NCI-H1930 (cell line): ENCODE measurements at places on chromosomes 6 and 20.

- DNase-seq, result no peak
Observed at GRCh38 chr6:134768931-134769330, 181.0 kb downstream of the ALDH8A1 start.

GRCh38 chr20:34333786-34334185, 29.3 kb upstream of the ITCH start:
- DNase-seq, result no peak

- no peak for DNase-seq
Observed at GRCh38 chr6:135030532-135031178, 24.0 kb downstream of the HBS1L start.

DNA sequence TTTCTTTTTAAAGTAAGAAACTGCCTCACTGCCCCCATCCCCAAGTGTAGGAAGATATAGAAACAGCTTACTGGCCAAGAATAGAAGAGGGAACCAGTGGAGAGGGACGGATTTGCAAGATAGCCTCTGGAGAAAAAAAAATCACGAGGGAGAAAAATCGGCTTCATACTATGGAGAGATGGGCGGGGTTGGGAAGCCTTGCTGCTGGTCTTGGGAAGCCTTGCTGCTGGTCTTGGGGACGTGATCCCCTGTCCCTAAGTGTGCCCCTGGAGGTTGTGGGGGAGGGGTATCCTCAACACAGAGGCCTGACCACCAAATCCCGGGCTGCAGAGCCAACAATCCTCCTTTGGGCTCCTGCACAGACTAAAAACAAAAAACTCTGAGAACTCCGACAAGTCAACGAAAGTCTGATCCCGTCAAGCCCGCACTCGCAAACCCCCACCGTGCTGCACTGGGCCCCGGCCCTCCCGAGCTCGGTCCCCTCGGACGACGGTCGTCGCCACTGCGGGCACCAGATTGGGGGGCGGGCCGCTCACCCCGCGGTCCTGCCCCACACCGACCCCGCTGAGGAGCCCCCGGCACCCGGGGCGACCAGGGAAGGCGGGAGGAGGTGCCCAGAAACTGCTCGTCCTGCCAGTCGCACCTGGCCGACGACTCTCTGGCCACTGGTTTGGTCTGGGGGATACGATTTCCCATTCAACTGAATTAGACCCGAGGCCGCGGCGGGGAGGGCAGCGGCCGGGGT, 750 bp downstream of the MAP7 start:
- DNase-seq, result no peak

DNA sequence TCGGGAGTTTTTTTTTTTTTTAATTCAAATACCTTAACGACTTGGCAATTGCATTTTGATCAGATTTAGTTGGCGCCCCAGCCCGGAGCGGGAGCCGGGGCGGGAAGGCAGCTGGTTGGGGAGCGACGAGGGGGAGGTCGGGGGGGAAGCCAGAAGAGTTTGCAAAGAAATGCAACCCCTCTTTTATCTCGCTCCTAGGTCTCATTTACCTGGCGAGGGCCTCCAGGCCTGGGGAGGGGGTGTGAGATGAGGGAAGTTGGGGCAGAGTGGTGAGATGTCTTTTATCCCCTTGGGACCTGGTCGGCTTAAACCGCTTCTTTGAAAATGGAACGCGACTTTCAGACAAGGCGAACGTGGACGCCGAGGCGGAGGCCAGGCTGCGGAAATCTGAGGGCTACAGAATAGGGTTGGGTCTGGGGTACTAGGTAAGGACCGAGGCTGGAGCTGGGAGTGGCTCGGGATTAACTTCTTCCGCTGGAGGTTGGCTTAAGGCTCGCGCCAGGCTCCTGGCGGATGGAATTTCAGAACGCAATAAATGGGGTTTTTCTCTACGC, 40.3 kb downstream of the NCR2 start:
- DNase-seq, result no peak

- DNase-seq, result no peak
Observed at GRCh38 chr6:1608222-1609040, 1.3 kb upstream of the FOXC1 start.

DNA sequence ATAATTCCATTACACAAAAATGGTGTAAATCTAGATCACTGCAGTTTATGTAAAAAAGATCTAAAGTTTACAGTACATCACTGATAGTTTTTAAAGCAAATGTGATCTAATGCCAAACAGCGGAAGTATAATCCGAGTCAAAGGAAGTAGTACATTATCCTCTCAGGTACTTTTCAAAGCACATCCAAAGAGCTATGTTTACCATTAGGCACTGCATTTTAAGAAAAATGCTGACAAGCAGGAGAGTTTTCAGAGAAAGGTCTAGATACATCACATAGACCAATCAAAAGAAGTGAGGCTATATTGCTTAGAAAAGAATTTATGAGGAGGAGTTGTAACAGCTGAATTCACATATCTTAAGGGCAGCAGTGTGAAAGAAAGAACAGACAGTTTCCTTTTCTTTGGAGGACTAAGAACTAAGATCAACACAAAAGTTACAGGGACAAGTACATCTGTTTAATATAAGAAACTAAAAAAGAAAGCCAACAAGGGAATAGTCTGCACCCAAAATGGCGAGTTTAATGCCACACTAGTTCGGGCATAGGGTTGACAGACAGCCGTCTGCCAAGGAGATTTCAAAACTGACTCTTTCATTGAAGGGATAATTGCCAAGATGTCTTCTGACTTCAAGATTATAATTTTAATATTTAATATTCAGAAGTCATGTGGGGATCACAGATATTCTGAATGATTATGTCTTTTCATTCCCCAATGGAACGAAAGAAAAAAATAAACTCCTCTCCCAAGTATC, 1.4 kb downstream of the ZNF184 start:
- no peak for DNase-seq

GRCh38 chr6:142846883-142847287, 98.1 kb downstream of the HIVEP2 start:
- DNase-seq, result no peak

DNA sequence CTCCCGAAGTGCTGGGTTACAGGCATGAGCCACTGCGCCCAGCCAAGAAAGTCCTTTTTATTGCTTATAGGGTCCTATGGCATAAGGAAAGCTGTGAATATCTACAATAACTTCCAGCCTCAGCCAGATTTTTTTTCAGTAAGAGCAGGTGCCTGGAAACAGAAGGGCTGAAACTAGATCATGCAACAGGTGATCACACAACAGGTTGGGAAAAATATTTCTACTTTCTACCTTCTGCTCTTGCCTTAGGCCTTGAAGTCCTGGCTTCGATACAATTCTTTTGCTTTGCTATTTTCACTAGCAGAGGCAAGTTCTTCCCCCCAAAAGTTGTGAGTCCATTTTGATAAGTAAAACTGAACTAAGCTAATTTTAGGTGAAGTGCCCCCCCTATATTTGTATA, 9.7 kb upstream of the FBXO30 start:
- no peak for DNase-seq

GRCh38 chr6:170251776-170252571, 38.9 kb downstream of the DLL1 start:
- no peak for DNase-seq
